Activated naive CD4-positive, alpha-beta T cell treated with anti-CD3 and anti-CD28 coated beads, Interleukin-2, amount 50 U/mL, for 16 hours (primary cell): ENCODE measurements at places on chromosomes 5 and 9.

GRCh38 chr5:110909950-110910349 lies 161.6 kb upstream of the TSLP start:
- DNase-seq = no peak

GRCh38 chr5:29077451-29077850 lies 2039.1 kb upstream of the CDH9 start:
- no peak for DNase-seq

GRCh38 chr5:172719211-172719610 lies 51.8 kb downstream of the DUSP1 start:
- DNase-seq = no peak

- DNase-seq = no peak
Observed at GRCh38 chr9:79812507-79813257, 240.9 kb downstream of the TLE4 start.

DNA sequence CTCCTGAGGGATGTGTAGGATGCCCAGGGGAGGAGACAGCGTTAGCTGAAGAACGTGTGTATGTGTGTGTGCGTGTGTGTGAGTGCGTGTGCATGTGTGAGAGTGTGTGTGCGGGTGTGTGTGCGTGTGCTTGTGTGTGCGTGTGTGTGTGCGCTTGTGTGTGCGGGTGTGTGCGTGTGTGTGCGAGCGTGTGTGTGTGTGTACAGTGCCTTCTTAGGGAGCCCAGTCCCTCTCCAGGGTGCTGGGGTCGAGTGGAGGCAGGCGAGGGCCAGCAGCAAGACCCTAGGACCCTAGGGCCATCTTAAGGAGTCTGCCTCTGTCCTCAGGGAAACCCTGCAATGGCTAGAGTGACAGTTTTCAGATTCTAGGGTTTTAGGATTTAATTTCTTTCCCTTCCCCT lies 26.0 kb upstream of the STXBP1 start:
- DNase-seq = no peak

DNA sequence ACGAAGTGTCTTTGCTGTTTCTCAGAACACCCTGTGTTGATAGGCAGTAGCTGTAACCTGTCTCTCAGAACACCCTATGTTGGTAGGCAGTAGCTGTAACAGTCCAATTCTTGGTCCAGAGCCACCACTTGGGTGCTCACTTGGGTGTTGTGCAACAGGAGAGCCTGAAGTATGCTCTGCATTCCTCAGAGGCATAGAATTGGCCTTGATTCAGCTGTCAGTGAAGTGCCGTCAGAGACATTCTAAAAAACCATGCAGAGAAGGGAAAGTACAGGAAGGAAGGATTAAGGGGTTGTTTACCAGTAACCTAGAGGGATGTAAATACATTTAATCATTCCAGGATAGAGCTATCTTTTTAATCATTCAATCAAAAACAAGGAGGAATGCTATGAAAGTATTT lies 231.2 kb downstream of the ARRDC3 start:
- DNase-seq = no peak

DNA sequence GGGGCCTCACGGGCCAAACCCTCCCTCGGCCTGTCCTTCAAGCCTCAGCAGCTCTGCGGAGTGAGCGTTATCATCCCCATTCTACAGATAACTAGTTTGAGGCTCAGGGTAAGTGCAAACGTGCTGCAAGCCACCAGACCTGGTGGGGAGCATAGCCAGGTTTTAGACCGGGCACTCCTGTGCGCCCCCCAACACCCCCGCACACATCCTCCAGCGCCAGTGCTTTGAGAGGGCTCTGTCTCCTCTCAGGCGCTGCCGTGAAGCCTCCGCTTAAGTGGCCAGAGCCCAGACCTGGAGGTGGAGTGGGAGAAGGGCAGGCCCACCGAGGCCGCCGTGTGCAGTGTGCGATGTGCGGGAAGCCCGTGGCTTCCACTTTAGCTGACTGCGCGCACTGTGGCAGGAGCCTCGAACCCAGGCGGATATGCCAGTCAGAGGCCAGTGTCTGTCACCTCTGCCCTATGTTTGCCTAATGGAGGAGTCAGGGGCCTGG lies 1.6 kb upstream of the MGAT1 start:
- DNase-seq = no peak

DNA sequence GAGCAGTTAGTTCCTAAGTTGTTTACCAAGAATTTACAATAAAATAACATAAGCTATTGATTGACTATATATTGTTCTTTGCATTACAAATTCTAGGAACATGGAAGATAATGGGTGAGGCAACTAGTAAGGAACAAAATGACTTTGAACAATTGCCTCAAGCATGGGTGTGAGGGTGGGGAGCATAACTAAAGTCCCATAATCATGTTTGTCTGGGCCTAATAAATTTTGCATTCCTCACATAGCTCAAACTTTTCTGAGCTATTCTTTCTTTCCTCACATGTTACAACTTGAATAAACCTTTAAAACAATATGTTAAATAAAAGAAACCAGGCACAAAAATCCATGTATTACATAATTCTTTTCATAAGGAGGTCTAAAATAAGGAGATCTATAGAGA lies 1066.1 kb downstream of the NR2F1-AS1 start:
- DNase-seq = no peak

GRCh38 chr5:103224894-103225246 lies 33.7 kb upstream of the MACIR start:
- no peak for DNase-seq

DNA sequence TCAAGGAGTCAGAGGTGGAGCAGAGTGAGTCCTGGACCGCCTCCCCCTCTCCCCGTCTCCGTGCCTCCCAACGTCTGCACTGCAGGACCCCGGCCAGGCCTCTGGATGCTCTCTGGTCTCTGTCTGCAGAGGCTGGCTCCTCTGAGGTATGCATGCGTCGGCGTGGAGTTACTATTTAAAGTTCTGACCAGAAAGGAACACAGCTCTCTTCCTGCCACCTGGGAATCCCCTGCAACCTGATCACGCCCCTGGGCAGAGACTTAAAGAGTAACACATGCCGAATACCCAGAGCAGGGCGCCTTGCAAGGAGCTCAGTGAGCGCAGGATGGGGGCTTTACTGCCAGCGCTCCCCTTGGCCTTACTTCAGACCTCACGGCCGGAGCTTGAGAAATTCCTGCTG lies 16.0 kb downstream of the ANXA6 start:
- DNase-seq = peak; percentile 49

DNA sequence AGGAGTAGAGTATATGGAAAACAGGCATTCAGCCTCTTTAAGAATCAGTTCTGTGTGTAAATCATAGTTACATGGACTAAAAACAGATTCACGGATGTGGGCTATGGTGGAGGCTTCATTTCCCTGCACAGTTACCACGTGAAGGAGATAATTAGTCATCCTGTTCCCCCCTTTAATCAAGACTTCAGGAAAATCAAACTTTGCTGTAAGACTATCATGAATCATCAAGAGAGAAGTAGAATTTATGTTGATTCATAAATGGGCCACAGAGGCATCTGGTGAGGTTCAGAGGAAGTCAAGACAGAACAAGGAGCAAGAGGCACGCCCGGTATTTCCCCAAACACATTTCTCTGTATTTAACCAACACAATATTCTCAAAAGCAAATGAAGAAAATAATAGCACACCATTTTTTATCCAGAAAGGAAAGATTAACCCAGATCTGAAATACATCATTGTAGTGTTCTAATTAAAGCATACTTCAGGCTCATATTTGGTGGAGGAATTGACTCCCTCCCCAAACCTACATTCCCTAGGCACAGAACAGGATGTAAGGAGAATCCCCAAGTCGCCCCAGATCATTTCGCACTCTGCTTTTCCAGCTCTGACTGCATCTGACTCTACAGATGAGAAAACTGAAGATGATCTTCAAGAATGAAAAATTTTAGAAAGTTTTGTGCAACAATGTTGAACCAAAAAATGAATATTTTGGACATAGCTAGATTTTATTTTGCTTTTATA lies 175.8 kb upstream of the GAS1 start:
- DNase-seq = no peak

DNA sequence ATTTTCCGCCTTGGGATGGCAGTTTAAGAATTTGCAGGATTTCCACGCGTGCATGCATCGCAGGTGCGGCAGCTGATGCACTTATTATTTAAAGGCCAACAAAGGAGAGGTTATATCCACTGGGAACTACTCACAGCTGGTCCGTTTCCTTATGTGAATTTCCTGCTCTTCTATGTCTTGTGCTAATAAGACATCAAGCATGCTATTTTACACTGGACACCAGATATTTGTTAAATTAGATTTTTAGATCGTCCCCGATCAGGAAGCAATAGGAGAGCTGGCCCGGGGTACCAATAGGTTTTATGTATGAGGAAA lies 476 bp upstream of the DTWD2 start:
- DNase-seq = no peak

DNA sequence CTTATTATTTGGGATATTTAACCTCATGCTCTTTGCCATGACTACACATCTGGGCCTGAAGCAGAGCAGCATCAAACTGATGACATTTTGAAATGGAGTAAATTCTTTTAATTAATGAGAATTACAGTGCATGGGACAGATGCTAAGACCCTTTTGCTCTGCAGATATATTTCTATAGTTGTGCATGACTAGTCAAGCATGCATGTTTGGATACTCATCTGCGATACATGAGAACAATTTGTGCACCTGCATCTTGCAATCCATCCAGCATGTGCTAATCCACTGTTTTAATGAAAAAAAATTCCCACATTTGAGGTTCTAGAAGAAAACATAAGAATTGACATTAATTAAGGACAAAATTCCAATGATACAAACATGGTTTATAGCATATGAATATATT lies 1047.6 kb upstream of the ACO1 start:
- no peak for DNase-seq

DNA sequence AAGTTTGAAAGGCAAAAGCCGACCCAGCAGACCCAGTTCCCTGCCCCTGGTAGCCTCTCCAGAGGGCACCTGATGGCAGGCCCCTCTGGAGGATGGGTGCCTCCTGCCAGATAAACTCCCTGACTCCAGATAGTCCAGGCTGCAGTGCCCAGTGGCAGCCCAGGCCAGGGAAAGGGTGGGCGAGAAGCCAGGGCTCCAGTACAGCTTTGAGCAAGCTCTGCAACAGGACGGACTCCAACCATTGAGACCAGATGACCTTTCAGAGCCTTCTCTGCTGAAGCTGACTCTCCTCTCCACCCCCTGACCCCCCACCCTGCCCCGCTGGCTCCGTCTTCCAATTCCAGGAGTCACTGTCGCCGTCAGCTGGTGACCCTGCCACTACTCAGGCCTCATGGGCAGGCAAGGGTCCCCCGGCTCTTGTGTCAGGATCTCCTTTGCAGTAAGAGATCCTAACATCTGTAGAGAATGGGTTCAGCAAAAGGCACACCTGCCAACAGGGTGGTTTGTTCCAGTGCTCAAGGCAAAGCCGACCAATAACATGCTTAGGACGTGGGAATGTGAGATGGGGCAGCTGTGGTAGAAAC lies 15.5 kb upstream of the FCN1 start:
- DNase-seq = no peak

DNA sequence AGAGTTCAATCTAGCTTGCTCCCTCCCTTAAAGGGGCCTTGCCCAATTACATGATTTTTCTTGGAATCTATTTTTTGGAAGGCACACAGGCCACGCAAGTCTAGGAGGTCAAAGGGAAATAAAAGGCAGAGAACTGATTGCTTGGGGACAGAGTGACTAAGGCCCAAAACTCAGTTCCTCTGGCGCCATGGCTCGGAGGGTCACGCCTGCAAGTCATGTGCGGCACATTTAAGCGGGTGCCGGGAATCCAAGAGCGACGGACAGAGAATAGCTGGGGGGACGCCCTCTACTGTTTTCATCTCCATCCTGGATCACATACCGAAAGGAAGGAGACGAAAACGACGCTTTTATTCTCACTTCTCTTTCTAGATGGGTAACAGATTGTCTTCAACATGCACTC lies 78.6 kb downstream of the FREM1 start:
- DNase-seq = no peak

GRCh38 chr5:9320652-9321051 lies 225.2 kb downstream of the SEMA5A start:
- DNase-seq = no peak

DNA sequence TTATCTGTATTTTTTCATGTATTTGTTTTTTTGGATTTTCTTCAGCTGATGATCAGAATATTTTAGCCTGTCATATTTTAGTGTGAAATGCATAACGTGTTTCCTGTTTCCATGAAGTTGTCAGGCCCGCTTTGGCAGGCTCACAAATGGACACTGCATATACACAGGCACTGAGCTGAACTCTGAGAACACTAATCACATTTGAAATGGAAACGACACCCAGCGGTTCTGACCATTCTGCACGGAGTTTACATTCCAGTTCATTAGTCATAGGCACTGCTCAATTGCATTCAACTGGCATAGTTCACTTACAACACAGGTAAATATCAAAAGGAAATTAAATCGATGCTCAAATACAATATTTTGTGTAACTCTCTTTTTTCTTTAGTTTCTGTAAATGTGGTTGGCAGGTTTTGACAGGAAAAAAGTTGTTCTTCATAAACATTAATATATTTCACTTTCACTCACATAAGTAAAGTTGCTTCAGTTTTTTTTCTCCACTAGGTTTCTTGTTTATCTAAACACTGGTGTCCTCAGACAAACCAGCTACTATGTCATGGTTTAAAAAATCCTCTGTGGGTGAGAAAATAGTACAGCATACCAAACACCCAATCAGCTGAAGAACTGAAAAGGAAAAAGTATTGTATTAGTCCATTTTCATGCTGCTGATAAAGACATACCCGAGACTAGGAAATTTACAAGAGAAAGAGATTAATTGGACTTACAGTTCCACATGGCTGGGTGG lies 559.0 kb upstream of the DAP start:
- no peak for DNase-seq

DNA sequence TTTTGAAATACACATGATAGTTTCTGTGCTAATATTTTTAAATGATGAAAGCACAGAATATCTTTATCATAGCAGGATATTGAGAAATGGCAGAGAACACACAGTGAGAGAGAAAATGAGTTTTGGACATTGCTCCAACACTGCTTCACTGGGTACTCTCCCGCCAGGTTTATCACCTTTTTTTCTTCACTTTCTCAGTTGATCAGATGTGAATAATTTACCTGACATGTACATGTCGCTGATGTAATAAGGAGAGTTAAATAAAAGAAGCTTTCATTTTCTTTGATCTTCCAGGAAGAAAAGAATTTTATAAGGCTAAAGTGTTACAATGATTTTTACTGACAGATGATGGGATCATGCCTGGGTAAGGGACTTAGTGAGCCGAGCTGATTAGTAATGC lies 134.5 kb downstream of the ALDH1A1 start:
- no peak for DNase-seq

- DNase-seq = no peak
Observed at GRCh38 chr9:95070549-95071021, 246.9 kb downstream of the FANCC start.

DNA sequence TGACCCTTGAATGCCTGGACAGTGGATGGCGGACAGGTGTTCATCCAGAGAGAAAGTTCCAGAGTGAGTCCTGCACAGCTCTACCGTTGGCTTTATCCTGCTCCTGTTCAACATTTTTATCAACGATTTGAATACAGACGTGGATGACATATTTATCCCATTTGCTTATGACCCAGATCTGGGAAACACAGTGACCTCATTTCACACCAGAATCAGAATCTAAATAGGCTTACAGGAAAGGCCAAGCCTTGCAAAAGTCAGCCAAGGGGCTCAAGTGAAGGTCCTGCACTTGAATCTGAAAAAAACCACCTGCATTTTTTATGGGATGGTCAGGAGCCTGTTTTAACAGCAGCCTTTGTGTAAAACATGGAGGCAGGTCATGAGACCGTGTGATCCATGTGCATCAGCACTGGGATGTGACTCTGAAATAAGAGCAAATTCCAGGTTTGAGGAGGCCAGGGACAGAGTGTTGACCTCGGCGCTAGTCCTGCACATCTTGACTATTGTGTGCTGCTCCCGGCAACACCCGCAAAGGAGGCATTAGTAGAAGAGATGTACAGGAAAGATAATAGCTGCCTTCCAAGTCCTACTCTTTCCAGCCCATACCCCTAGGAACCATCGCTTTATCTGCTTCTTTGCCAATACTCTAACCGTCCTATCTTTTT lies 18.5 kb downstream of the PDZD2 start:
- DNase-seq = no peak
